AG08396 (cell line): ENCODE measurements at places on chromosomes 11 and 22.

GRCh38 chr11:22699388-22699787, 33.0 kb downstream of the GAS2 start:
- DNase-seq, result no peak

GRCh38 chr22:38228873-38229740, 27.3 kb downstream of the MAFF start:
- peak; percentile 59 for DNase-seq

GRCh38 chr11:34890812-34891211, 25.4 kb downstream of the APIP start:
- peak; percentile 25 for DNase-seq

DNA sequence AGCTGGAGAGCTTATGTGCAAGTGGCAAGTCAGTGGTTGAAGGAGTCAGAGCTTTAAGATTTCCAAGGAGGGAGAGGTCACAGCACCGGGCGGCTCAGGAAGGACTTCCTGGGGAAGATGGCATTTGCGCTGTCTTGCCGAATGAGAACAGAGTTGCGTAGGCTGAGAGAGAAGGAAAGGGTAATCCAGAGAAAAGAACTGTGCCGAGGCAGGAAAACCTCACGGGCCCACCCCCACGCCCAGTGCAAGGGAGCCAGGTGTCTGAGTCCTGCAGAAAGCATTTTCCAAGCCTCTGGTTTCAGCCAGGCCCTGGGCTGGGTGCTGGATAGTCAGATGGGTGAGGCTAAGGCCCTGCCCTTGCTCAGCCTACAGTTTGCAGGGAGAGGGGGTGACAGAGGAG, 3.2 kb upstream of the AP1B1 start:
- no peak for DNase-seq

- DNase-seq, result no peak
Observed at GRCh38 chr22:33180356-33180755, 122.2 kb upstream of the SYN3 start.

- no peak for DNase-seq
Observed at GRCh38 chr11:44018127-44018521, 29.7 kb upstream of the ACCSL start.

GRCh38 chr22:49371325-49372110, 456.2 kb downstream of the BRD1 start:
- DNase-seq, result no peak

DNA sequence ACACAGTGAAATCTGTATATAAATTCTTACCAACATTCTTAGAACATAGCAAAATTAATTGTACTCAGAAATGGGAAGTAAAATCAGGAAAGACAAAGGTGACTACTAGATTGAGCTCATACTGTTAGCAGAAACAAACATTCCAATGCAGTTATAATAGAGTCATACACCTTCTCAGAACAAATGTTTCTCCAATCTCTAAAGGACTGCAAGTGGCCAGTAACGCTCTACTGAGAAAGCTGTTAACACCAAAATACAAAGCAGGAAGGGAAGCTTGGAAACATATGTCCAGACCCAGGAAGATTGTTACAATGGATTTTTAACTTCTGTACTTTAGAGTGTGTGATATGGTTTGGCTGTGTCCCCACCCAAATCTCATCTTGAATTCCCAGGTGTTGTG, 341.5 kb downstream of the LARGE1 start:
- no peak for DNase-seq

GRCh38 chr11:116073854-116074837, 569.9 kb upstream of the CADM1 start:
- DNase-seq, result no peak

DNA sequence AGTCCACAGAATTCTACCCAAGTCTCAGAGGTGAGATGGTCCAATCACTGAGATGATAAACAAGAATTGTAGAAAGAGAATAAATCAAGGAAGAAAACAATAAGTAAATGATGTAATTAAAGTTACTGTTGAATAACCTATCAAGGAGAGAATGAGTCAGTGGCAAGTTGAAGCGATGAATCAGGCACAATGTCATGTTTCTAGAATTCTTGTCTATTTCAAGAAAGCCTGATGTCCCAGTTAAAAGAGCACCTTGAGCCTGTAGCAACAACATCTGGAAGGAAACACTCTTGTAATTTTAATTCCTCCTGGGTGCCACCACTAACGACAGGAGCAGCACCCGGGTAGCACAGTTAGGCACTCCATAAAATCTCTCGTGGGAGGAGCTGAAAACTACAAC, 67.9 kb upstream of the SLC35C1 start:
- no peak for DNase-seq

GRCh38 chr11:36155124-36155561, 134.1 kb downstream of the COMMD9 start:
- DNase-seq, result no peak

GRCh38 chr11:2421996-2422395, 21.4 kb downstream of the TSSC4 start:
- no peak for DNase-seq

GRCh38 chr22:27720860-27721259, 80.7 kb downstream of the MN1 start:
- no peak for DNase-seq

DNA sequence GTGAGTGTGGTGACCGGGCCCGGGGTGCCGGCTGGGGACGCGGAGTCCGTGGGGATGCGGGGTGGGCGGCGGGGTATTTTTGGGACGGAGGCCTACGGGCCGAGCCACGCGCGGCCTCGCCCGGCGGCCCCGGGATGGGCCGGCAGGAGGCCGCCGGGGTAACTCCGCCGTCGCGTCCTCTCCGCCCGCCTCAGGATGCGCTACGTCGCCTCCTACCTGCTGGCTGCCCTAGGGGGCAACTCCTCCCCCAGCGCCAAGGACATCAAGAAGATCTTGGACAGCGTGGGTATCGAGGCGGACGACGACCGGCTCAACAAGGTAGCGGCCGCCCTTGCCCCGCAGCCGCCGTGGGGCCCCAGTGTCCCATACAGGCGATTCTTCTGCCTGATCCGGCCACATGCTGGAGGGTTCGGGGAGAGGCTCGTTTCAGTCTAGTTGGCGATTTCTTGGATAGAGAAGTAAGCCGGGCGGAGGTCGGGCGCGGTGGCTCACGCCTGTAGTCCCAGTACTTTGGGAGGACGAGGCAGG, 337 bp downstream of the RPLP2 start:
- DNase-seq, result no peak

GRCh38 chr11:35619116-35619854, 1.0 kb downstream of the FJX1 start:
- DNase-seq, result peak; percentile 59

GRCh38 chr22:38075105-38075825, 8.7 kb downstream of the SLC16A8 start:
- no peak for DNase-seq

DNA sequence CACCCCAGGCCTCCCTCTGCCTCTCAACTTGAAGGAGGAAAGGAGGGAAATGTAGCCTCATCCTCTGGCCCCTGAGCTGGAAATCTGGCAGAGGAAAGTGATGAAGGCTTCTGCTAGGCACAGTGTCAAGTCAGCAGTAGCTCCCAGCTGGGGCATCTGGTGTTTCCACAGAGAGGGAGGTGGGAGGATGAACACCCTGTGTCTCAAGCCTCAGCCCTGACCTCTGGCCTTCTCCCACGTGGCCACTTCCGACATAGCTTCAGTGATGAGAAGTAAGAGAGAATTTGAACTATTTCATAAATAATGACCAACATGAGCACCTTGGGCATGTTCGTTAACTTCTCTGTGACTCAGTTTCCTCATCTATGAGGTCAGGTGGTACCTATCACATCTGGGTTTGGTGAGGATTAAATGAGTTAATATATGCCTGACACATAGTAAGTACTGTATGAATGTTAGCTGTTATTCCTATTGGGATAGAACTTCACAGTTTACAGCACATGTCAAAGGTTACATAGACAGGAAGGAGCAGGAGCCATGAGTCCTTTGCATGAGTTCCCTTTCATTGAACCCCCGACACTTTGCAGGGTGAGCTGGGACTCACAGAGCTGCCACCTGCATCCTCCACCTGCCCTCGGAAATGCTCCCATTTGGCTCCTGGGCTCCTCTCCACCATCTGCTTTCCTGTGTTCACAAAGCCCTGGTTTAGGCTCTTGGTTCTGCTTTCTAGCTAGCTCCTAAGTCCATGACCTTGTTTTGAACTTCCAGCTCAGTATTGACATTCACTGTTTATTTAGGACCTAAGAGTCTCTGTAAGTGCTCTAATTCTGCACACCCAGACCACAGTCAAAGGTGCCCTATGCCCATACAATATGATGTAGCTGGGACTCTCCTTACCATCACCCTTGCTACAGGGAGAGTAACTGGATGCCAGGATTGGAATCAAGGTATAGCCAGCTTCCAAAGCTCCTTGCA, 61.7 kb downstream of the CSNK2A3 start:
- no peak for DNase-seq

GRCh38 chr11:75505916-75506692, 19.6 kb downstream of the GDPD5 start:
- DNase-seq, result no peak

DNA sequence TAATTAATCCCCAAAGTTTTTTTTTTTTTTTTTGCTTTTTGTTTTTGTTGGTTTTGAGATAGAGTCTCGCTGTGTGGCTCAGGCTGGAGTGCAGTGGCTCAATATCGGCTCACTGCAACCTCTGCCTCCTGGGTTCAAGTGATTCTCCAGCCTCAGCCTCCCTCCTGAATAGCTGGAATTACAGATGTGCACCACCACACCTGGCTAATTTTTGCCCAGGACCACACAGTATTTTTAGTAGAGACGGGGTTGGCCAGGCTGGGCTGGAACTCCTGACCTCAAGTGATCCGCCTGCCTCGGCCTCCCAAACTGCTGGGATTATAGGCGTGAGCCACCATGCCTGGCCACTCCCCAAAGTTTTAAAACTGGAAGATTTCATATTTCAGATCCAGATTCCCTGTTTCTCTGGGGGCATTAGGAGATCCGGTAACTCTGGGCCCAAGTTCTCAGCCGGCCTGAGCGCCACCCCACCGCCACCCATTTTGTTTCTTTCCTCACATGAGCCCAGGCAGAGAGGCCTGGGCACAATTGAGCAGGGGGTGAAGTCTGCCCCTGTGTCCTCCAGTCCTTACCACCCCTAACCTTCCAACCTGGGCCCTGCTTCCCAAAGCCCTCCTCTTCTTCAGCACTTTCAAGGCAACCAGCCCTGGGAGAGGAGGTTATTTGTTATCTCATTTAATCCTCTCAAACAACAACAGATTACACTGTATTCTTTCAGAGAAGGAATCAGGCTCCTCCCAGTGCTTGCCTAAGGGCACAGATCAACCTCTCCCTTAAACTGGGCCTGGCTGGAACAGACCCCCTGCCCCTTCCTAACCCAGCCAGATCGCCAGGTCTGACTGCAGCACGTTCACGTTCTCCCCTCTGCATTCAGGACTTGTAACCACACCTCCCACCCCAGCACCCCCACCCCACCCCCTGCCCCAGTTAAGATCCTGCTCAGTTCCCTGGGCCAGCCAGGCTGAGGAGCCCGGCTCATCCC, 1.9 kb upstream of the CSNK1E start:
- no peak for DNase-seq

DNA sequence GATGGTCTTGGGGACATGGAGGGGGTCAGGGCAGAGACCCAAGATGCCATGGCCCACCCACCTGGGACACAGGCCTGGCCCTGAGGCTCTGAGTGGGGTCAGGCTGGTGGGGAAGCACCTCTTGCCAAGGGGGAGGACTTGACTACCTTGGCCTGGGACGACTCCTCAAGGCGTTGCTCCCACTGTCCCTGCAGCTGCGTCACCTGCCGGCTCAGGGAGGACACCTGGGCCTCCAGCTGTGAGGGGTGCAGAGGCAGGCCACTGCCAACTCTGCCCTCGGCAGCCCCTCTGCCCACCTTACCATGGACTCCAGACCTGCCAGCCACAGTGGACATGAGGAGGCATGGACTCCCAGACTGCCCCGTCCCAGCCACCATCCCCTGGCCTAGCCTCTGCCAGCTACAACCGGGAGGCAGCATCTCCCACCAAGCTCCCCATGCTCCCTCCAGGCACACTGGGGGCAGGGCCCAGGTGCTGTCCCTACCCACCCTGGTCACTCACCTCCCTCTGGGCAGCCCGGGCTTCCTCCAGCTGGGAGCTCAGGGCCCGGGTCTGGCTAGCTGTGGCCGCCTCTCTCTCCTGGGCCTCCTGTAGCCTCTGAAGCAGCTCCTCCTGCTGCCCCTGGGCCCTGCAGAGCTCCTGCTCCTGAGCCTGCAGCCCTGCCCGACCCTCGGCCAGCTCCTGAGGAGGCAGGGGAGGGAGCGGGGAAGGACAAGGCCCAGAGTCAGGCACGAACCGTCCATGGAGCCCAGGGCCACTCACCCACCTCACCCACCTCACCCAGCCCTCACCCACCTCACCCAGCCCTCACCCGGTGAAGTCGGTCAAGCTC, 8.6 kb downstream of the CDC42BPG start:
- DNase-seq, result no peak

GRCh38 chr11:72591785-72592502, 82.3 kb downstream of the PDE2A start:
- DNase-seq, result no peak
